ENCODE measurements at places on chromosomes 7 and 10.

GRCh38 chr10:78703593-78703992, 365.2 kb upstream of the ZMIZ1 start:
- DNase-seq: no peak

DNA sequence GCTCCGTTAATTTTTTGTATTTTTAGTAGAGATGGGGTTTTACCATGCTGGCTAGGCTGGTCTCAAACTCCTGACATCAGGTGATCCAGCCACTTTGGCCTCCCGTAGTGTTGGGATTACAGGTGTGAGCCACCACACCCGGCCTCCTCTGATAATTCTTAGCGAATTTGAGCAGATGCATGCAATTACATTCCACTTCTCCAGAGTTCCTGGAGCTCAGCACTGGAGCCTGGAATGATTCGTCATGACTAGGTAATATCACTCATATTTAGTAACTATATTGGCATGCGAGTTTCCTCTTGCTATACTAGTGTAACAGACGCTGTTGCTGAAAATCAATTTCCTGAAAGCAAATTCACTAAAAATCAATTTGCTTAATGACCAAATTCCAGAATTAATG, 86.8 kb downstream of the MKX start:
- no peak for DNase-seq

DNA sequence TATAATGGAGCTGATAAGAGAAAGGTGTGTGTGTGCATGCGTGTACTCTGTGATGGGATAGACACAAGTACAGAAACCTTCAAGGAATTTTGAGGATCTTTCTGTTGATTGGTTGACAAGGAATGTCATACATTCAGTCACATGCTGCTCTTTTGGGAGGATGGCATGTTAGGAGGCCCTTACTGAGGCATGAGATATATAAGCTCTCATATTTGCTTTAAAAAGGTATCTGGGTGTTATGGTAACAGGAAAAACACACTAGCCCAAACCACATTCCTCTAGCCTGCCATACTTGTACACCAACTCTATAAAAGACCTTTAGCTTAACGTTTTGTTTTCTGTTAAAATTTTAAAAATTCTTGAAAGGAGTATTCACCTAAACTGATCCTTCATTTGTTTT, 72.5 kb upstream of the EGFR start:
- no peak for DNase-seq

- DNase-seq: no peak
These were observed 217.2 kb downstream of the PCLO start for GRCh38 chr7:82945480-82945879.

DNA sequence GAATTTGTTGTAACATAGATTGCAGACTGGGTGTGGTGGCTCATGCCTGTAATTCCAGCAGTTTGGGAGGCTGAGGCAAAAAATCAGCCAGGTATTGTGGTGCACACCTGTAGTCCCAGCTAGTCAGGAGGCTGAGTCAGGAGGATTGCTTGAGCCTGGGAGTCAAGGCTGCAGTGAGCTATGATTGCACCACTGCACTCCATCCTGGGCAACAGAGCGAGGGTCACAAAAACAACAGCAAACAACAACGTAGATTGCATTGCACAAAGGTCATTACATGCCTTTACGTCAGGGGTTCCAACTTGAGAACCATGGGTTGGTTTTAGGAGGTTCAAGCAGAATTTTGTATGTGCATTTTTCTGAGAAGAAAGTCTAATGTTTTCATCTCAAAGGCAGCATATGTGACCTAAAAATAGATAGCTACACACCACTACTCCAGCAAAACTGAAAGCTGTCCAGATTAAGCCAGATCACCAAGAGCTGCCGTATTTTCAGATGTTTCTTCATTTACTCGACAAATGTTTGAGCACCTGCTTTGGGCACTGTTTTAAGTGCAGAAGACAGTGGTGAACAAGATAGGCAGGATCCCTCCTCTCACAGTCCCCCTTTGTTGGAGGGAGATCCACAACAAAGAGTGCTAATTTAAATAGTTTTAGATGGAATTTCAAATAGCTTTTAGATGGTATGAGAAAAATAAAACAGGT, 28.3 kb upstream of the CYP26C1 start:
- DNase-seq: no peak

DNA sequence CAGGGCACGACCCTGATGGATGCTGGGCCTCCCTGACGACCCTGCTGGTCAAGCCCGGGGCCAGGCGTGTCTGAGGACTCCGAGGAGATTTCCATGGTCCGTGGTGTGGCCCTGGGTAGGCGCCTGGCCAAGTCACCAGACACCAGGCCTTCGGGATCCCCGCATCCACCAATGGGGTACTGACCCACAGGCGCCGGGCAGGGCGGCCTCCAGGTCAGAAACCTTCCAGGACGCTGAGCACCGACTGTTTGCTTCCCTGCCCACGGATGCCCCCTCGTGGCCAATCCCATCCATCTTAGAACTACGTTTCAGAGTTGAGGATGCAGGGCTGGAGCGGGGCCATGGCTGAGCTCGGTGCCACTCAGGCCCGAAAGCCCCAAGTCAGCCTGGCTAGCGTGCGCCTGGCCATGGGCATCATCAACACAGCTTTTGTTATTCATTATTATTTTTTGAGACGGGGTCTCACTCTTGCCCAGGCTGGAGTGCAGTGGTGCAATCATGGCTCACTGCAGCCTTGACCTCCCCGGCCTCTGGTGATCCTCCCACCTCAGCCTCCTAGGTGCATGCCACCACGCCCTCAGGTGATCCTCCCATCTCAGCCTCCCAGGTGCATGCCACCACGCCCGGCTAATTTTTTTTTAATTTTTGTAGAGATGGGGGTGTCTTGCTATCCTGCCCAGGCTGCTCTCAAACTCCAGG, 7.1 kb upstream of the AMZ1 start:
- peak; percentile 49 for DNase-seq

GRCh38 chr7:11699666-11700065, 132.3 kb downstream of the THSD7A start:
- no peak for DNase-seq

GRCh38 chr10:69839696-69840345, 38.1 kb downstream of the COL13A1 start:
- DNase-seq: no peak

DNA sequence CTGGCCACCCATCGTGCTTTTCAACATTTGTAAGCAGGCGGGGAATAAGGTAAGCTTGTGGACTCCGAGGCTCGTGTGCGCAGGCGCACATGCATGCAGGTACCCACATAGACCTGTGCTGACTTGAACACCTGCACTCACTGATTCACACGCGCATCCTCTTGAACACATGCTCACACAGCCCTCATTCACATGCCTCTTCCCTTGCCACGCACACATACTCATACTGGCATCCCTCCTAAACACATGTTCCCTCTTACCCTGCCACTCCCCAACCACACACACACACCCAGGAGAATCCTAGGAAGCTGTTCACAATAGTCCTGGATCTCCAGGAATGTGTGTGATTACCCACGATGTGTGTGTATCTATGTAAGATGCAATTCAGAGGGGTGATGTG, 44.1 kb upstream of the LBX1 start:
- DNase-seq: no peak

- DNase-seq: no peak
These were observed 430.7 kb downstream of the PARD3 start for GRCh38 chr10:34384372-34384771.

DNA sequence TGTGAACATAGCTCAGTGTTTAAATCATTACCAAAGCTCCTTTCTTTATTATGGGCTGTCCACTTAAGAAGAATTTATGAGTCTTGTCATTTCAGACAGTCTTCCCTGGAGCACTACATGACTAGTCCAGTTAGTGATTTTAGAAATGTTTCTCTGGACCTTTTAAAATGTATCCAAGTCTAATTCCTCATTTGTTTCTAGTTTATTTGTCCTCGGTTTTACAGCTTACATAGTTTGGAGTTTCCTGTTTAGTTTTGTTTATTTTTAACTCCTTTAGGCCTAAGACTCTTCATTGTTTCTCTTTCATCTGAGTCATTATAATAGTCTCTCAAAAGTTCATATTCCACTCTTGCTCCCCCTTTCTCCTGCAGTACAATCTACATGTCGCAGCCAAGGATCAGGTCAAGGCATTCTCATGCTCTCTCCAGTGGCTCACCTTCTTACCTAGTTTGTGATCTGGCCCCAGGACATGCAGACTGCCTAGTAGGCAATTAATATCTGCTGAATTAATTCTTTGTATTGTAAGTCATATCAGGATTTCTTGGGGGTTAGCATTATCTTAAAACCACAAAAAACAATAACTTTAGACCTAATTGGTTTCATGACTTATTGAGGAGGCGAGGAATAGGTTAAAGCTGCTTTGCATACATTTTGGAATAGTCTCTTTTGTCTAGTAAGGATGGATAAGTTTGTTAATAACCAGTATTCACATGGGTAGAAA, 93.8 kb downstream of the MAPK8 start:
- no peak for DNase-seq

GRCh38 chr10:11209830-11210181, 192.1 kb downstream of the CELF2 start:
- no peak for DNase-seq

DNA sequence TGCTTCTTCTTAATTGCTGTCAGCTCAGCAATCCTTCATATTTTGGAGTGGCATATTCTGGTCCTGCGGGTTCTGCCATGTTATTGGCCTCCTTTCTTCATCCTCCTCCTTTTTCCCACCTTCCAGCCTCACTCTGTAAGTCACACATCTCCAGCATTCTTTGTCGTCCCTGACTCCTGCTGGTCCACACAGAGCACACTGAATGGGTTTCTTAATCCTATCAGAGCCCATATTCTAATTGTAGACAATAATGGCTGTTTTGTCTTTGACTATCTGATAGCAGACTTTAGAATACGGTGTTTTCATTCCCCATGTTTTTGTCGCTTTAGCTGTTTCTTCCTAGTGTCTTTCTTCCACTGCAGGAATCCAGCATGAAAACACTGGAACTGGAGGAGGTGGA, 389.6 kb downstream of the REEP3 start:
- peak; percentile 38 for DNase-seq

DNA sequence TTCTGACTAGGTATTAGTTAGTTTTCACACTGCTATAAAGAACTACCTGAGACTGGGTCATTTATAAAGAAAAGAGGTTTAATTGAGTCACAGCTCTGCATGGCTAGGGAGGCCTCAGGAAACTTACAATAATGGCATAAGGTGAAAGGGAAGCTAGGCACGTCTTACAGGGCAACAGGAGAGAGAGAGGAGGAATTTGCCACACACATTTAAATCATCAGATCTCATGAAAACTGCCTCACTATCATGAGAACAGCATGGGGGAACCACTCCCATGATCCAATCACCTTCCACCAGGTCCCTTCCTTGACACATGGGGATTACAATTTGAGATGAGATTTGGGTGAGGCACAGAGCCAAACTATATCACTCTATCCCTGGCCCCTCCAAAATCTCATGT, 40.6 kb upstream of the ZMYND11 start:
- no peak for DNase-seq

GRCh38 chr7:132087421-132087820, 488.8 kb downstream of the PLXNA4 start:
- no peak for DNase-seq

- no peak for DNase-seq
These were observed 38.5 kb downstream of the EN2 start for GRCh38 chr7:155496267-155497005.

GRCh38 chr7:151459726-151460473, 20.0 kb upstream of the CRYGN start:
- DNase-seq: peak; percentile 68

DNA sequence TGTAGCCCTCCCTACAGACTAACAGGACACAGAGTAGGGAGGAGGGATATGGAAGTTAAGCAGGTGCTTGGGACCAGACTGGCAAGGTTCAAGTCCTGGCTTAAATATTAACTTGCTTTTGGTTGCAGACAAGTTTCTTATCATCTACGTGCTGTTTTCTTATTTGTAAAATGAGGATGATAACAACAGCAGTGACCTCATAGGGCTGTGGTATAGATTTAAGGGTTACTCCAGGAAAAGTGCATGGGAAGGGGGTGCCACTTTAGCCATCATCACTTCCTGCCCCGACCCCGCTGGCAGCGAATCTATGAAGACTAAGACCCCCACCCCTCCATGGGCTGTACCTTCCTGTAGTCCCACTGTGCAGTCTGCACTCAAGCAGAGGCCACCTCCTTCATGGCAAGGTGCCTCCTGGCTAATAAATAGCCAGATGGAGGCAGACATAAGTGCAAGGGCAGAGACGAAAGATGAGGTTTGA, 250.2 kb downstream of the COBL start:
- no peak for DNase-seq

DNA sequence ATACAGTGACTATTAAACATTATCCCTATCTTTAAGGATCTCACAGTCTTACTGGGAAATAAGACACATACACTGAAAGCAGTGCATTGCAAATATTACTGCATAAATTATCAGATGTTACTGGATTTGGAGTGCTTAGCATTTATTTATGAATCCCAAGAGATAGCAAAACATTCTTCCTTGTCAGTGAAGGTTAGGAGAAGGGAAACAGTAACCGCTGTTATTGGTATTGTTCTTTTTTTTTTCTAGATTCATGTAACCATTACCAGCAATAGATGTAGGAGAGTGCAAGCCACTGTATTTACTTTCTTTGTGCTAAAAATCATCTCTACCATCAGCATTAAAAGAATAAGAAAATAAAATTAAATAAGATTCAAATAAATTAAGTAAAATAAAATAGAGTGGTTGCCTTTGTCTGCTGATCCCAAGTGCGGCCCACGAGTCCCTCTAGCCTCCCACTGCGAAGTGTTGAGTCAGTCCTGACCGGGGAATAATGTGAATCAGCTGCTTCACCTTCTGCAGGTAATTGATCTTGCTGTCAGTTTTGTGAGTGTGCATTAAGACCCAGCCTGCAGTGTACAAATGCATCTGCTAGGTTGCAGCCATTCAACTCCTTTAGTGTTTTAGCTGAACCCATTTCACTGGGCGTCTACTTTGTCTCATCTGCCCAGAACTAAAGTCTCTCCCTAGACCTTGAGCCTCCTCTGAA, 1344.9 kb downstream of the GATA3 start:
- DNase-seq: no peak

- no peak for DNase-seq
These were observed 25.7 kb downstream of the NDUFB2 start for GRCh38 chr7:140722254-140722653.

GRCh38 chr10:77182803-77183202, 454.8 kb downstream of the KCNMA1 start:
- DNase-seq: no peak

DNA sequence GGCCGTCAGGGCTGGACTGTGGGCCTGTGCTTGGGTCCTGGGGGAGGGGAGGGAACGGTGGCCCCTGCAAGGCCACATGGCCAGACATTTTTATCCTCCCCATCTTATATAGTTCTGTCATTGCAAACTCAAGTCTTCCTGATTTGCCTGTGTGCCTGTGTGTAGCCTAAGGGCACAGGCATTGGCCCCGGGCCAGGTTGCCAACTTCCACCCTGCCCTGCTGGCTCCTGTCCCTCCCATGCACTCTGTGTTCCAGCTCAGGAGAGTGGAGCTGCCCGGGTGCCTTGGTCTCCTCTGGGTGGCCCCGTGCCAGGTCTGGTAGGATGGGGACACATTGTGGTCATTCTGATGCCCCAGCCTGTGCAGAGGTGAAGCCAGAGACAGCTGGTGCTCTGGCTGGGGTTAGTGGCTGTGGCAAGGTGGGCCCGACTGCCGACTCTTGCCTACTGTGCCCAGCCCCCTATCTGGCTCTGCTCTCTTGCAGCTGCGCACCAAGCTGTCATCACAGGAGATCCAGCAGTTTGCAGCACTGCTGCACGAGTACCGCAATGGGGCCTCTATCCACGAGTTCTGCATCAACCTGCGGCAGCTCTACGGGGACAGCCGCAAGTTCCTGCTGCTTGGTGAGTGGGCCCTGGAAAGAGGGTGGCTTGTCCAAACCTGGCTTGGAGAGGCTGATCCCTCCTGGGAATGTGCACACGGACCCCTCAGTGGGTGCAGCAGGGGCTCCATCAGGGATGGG, 14.8 kb downstream of the NACAD start:
- DNase-seq: no peak

- DNase-seq: peak; percentile 77
These were observed at the start of gene HTRA1 for GRCh38 chr10:122461367-122461728. HTRA1 (plus strand) TSS chr10:122461553; CDS start chr10:122461653, 100 bp downstream.

Measured in HAP-1 (cell line).